ENCODE measurements at places on chromosomes 5 and 9. TPM values are rescaled to one million over a fixed set of nuclear protein-coding genes. Genes with fewer than 3 reads are reported as not detected.
A peak's percentile ranks its signal among the peaks of the same experiment; 100 is the strongest.

- no peak overlapping the region for H3K4me3 ChIP-seq
- H3K36me3 ChIP-seq, result peaks cover 15% of the 10 kb centered on the region
- peaks cover 15% of the 10 kb centered on the region for H3K4me1 ChIP-seq
- DNase-seq, result no peak
- H3K27me3 ChIP-seq, result no peaks in the 10 kb centered on the region
These were observed 7.1 kb downstream of the STK10 start for GRCh38 chr5:172180936-172181335.

- H3K27ac ChIP-seq, result no peak overlapping the region
- no peak overlapping the region for H3K4me3 ChIP-seq
- no peaks in the 10 kb centered on the region for H3K27me3 ChIP-seq
- H3K4me1 ChIP-seq, result no peaks in the 10 kb centered on the region
These were observed 142.6 kb upstream of the ST8SIA4 start for GRCh38 chr5:101045689-101046088.

DNA sequence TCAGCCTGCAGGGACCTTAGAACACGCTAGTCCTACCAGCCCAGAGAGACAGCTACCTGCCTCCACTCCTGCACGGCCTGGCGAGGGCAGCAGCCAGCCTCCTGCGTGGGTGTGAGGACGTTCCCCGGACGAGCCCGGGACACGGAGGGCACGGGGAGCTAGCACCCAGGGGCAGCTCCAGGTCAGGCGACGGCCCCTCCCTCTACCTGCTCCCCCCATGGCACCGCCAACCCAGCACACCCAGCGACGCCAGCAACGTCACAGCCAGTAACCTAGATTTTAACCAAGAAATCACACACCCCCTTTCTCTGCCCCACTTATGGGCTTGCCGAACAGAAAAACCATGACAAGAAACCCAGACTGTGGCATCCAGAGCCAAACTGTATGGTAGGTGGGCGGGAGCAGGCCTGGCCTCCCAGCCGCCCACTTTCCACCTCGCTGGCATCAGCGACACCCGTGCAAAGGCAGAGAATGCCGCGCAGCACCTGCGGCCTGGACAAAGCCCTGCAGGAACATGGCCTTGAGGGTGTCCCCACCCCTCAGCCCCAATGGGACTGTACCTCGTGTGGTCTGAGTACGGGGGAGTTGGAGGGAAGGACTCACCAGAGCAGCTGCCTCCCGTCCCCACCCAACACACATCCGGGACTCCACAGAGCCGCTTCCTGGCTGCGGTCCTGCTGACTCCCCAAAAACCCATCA, 47.9 kb downstream of the NACC2 start:
- peak; percentile 70 for DNase-seq
- no peak overlapping the region for H3K27ac ChIP-seq
- H3K27me3 ChIP-seq, result no peaks in the 10 kb centered on the region
- H3K36me3 ChIP-seq, result peaks cover 17% of the 10 kb centered on the region
- no peaks in the 10 kb centered on the region for H3K4me1 ChIP-seq

DNA sequence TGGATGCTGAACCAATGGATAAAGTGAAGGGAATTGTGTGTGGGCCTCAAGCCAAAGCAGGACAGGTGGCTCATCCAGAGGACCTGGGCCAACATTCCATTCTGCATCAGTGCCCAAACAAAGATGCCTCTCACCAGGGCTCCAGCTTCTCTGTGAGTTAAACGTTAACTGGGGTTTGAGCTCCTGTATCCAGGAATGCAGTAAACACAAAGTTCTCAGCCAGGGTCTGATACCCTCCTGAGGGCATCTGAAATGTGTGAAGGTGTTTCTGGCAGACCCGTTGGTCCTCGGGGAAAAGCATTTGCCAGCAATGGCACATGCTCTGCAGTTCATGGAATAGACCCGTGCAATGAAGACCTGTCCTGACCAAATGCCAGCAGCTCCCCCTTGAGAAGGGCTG, 33.9 kb upstream of the AOPEP start:
- no peak overlapping the region for H3K4me3 ChIP-seq
- no peak for DNase-seq
- peaks cover 7% of the 10 kb centered on the region for H3K27me3 ChIP-seq
- no peaks in the 10 kb centered on the region for H3K36me3 ChIP-seq
- H3K4me1 ChIP-seq, result no peaks in the 10 kb centered on the region

- H3K4me1 ChIP-seq, result peaks cover 30% of the 10 kb centered on the region
- no peaks in the 10 kb centered on the region for H3K27me3 ChIP-seq
- no peak overlapping the region for H3K27ac ChIP-seq
- no peaks in the 10 kb centered on the region for H3K36me3 ChIP-seq
- H3K4me3 ChIP-seq, result no peak overlapping the region
- peak; percentile 83 for DNase-seq
These were observed 47.5 kb upstream of the ORM1 start for GRCh38 chr9:114275246-114276004.

GRCh38 chr5:137217599-137218200, 281.4 kb downstream of the SPOCK1 start:
- no peaks in the 10 kb centered on the region for H3K27me3 ChIP-seq
- DNase-seq, result no peak

GRCh38 chr5:88829054-88829453, 53.9 kb downstream of the MEF2C start:
- peak overlapping the region; percentile 74 for H3K27ac ChIP-seq
- no peak overlapping the region for H3K4me3 ChIP-seq
- DNase-seq, result no peak
- no peaks in the 10 kb centered on the region for H3K27me3 ChIP-seq

NHP2 gene
- 66.2 TPM for total RNA-seq

GALNT12 gene
- 10.1 TPM for total RNA-seq

GRCh38 chr5:4995014-4995413, 145.1 kb upstream of the ADAMTS16 start:
- H3K4me3 ChIP-seq, result no peak overlapping the region
- H3K27ac ChIP-seq, result peak overlapping the region; percentile 36
- no peaks in the 10 kb centered on the region for H3K36me3 ChIP-seq

SPAG8 gene
- 2.2 TPM for total RNA-seq

GRCh38 chr5:179427676-179428056, 82.4 kb upstream of the ADAMTS2 start:
- peak; percentile 15 for DNase-seq
- no peaks in the 10 kb centered on the region for H3K27me3 ChIP-seq
- peaks cover 1% of the 10 kb centered on the region for H3K4me1 ChIP-seq
- no peak overlapping the region for H3K4me3 ChIP-seq
- no peaks in the 10 kb centered on the region for H3K36me3 ChIP-seq
- H3K27ac ChIP-seq, result no peak overlapping the region

SPATA31E1 gene
- total RNA-seq, result not detected

- no peak overlapping the region for H3K27ac ChIP-seq
- no peaks in the 10 kb centered on the region for H3K36me3 ChIP-seq
- no peak for DNase-seq
- H3K4me3 ChIP-seq, result no peak overlapping the region
These were observed 9.1 kb downstream of the EFNA5 start for GRCh38 chr5:107661650-107662044.

C8G gene
- not detected for total RNA-seq

- no peaks in the 10 kb centered on the region for H3K4me1 ChIP-seq
- no peaks in the 10 kb centered on the region for H3K36me3 ChIP-seq
- no peak overlapping the region for H3K4me3 ChIP-seq
- DNase-seq, result no peak
These were observed 446.4 kb upstream of the CCNG1 start for GRCh38 chr5:162990856-162991497.

CSF2 gene
- total RNA-seq, result not detected

GRCh38 chr9:126367616-126368015, 41.0 kb downstream of the MVB12B start:
- H3K36me3 ChIP-seq, result no peaks in the 10 kb centered on the region
- no peak overlapping the region for H3K27ac ChIP-seq
- no peak overlapping the region for H3K4me3 ChIP-seq

DNA sequence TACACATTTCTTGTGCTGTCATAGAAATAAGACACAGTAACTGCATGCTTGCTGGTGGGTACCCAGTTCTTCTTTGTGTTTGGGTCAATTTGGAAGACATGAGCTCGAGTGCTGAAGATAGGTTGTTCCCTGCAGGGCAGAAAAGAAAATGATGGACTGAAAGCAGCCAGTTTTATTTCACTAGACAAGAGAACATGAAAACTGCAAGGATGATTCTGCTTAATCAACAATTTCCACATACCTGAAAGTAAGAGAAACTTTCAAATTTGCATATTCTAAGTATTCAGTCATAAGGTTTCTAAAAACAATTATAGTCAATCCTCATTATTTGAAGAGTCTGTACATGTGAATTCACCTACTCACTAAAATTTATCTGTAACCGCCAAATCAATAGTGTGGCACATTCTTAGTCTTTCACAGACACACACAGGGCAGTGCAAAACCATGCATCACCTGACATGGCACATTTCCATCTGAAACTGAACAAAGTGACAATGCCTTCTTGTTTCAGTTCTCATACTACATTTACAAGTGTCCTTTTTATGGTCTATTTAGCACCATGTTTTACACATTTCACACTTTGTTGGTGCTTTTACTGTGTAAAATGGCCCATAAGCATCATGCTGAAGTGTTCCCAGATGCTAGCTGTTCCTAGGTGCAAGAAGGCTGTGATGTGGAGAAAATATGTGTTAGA, 56.9 kb downstream of the HOMER1 start:
- no peaks in the 10 kb centered on the region for H3K27me3 ChIP-seq
- no peaks in the 10 kb centered on the region for H3K36me3 ChIP-seq
- no peaks in the 10 kb centered on the region for H3K4me1 ChIP-seq

- H3K27ac ChIP-seq, result peak overlapping the region; percentile 94
- no peaks in the 10 kb centered on the region for H3K36me3 ChIP-seq
- H3K4me3 ChIP-seq, result peak overlapping the region; percentile 65
- no peaks in the 10 kb centered on the region for H3K27me3 ChIP-seq
- DNase-seq, result peak; percentile 80
These were observed 157.2 kb upstream of the DMRT1 start for GRCh38 chr9:684054-684890.

C9 gene
- 0.36 TPM for total RNA-seq

C5orf34 gene
- 3.8 TPM for total RNA-seq

DOCK8 gene
- under 0.01 TPM for total RNA-seq

- H3K27me3 ChIP-seq, result no peaks in the 10 kb centered on the region
- no peaks in the 10 kb centered on the region for H3K4me1 ChIP-seq
- H3K27ac ChIP-seq, result no peak overlapping the region
- no peak overlapping the region for H3K4me3 ChIP-seq
- DNase-seq, result no peak
These were observed 26.9 kb downstream of the UIMC1 start for GRCh38 chr5:176979669-176980068.

DAB2IP gene
- 60.8 TPM for total RNA-seq

ERBIN gene
- total RNA-seq, result 189 TPM

DNA sequence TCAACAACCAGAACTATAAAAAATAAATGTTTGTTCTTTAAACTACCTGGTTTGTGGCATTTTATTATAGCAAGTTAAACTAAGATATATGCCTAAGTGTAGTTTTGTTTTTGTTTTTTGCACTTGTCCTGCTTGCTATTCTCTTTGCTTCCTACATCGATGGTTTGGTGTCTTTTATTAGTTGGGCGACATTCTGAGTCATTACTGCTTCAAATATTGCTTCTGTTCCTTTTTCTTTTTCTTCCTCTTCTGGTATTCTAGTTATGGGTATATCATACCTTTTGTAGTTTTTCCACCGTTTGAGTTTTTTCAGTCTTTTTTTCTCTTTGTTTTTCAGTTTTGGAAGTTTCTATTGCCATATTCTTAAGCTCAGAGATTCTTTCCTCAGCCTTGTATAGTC, 86.9 kb downstream of the MACIR start:
- H3K27me3 ChIP-seq, result no peaks in the 10 kb centered on the region
- H3K4me1 ChIP-seq, result peaks cover 8% of the 10 kb centered on the region
- no peaks in the 10 kb centered on the region for H3K36me3 ChIP-seq
- DNase-seq, result no peak
